ENCODE measurements at places on chromosomes 13 and 19.

- DNase-seq, result no peak
These were observed 38.0 kb downstream of the POSTN start for GRCh38 chr13:37560526-37560925.

- no peak for DNase-seq
These were observed 26.7 kb upstream of the TMEM255B start for GRCh38 chr13:113732176-113732960.

GRCh38 chr13:31444266-31444856, 244.6 kb downstream of the B3GLCT start:
- DNase-seq, result no peak

DNA sequence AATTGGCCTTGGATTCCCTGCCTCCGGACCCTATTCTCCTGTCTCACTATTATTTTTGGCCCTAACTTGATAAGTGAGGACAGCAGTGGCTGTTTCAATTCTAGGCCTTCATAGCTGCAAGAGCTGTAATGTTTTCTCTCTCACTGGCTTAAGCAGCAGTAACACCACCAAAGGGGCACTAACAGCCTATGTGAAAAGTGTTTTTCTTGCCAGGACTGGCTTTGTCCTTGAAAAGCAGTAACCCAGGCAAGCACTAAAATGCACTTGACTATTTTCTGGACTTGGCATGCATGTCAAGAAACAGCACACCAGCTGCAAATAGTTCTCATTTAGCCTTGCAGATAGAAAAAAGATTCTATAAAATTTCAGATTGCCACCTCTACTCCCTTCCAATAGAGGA, 9.3 kb upstream of the FBXL3 start:
- no peak for DNase-seq

GRCh38 chr13:52597676-52598075, 44.6 kb upstream of the HNRNPA1L2 start:
- no peak for DNase-seq

DNA sequence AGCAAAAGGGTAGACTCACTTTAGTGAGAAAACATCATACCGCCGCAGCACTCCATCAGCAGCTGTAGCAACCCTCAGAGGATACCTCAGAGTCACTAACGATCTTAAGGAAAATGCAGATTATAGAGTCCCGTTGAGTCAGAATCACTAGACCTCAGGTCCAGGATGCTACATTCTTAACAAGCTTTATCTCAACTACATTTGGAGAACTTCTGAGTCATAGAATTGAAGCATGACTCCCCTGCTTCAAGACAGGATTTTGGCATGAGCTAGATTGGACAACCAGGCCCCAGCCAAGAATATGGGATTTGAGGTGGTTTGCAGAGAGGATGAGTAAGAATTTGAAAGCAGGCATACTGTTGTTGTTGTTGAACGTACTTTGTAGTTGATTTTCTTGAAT, 118.9 kb upstream of the UBL3 start:
- no peak for DNase-seq

GRCh38 chr13:20848203-20848602, 54.3 kb downstream of the XPO4 start:
- no peak for DNase-seq

GRCh38 chr13:107076801-107077200, 508.9 kb upstream of the ARGLU1 start:
- DNase-seq, result no peak

DNA sequence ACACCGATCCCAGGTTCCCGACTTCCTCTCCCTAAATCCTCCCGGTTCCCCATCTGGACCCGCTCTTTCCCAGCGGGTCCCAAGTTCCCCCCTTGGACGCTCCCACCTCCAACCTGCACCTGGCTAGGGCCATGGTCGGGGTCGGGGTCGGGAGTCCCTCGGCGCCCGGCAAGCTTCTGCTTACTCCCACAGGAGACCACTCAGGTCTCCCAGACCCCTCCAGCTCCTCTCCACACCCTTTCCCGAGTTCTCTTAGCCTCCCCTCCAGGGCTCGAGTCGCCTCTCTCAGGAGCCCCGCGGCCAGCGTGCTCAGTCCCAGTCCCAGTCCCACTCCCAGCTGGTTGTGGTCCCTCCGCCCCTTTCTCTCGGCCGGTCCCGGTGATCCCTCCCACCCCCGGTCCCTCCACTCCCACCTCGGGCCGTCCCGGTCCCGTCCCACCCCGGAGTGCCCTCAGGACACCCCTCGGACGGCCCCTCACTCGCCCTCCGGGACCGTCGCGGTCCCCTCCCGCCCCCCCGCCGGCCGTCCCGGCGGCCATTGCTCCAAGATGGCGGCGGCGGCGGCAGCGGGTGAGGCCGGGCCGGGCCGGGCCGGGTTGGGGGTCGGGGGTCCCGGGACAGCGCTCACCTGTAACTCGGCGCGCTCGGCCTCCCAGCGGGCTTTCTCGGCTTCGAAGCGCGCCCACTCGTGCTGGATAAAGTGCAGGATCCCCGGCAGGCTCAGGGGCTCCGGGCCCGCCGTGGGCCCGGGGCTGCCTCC, at the start of gene FKRP:
TSS of gene FKRP (plus strand) at position 537 of the 760 bp plus-strand sequence. CDS start 9,394 bp downstream, outside the sequence.
- peak; percentile 24 for DNase-seq

GRCh38 chr13:93473441-93474270, 247.0 kb downstream of the GPC6 start:
- no peak for DNase-seq

DNA sequence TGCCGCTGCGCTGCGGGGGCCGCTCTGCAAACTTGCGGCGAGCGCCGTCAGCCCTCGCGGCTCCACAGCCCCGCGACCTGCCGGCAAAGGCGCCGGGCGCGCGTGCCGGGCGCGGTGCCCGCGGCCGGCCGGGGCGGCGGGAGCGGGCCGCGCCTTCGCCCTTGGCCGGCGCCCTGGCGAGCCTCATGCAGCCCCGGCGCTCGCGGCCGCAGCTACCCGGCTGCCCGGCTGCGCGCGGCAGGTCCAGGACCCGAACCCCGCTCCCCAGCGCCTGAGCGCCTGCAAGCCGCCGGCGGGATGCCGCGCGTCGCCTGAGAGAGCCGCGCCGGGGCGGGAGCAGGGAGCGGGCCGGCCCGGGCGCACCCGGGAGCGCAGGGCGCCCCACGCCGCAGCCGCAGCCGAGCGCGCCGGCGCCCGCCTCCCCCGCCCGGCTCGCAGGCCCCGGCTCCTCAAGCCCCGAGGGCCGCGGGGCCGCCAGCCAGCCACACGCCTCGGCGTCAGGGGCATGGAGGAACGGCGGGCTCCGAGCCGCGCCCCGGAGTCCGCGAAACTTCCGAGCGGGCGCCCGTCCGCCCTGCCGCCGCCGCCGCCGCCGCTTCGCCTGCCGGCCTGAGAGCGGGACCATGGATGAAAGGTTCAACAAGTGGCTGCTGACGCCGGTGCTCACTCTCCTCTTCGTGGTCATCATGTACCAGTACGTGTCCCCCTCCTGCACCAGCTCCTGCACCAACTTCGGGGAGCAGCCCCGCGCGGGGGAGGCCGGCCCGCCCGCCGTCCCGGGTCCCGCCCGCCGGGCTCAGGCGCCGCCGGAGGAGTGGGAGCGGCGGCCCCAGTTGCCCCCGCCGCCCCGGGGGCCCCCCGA, 564 bp downstream of the HS6ST3 start:
- no peak for DNase-seq

- DNase-seq, result no peak
These were observed 52.2 kb downstream of the WDFY2 start for GRCh38 chr13:51636349-51636890.

DNA sequence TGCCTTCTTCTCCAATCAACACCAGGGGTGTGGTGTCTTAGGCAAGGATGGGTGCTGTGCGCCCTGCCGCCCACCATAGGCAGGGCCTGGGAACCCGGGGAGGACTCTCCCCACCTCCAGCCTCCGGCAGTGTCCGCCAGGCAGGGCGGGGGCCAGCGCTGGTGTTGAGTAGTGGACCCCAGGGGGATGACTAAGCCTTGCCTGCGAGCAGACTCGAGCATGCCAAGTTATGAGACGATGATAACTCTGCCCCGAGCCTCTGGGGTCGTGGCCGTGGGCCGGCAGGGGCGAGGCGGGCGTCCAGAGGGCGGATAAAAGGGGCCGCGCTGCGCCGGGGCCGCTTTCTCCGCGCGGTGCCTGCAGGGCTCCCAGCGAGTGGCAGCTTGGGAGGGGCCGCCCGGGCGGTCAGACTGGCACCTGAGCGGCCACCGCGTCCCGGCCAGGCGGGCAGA, at the start of gene MEDAG:
TSS of gene MEDAG (plus strand) at position 340 of the 452 bp plus-strand sequence. CDS start 245 bp downstream, outside the sequence.
- DNase-seq, result no peak

- DNase-seq, result no peak
These were observed 121.8 kb downstream of the KCTD12 start for GRCh38 chr13:76764429-76764828.

- no peak for DNase-seq
These were observed 86.8 kb downstream of the UBL3 start for GRCh38 chr13:29763436-29764180.

GRCh38 chr13:66099825-66100224, 1130.3 kb downstream of the PCDH9 start:
- no peak for DNase-seq

DNA sequence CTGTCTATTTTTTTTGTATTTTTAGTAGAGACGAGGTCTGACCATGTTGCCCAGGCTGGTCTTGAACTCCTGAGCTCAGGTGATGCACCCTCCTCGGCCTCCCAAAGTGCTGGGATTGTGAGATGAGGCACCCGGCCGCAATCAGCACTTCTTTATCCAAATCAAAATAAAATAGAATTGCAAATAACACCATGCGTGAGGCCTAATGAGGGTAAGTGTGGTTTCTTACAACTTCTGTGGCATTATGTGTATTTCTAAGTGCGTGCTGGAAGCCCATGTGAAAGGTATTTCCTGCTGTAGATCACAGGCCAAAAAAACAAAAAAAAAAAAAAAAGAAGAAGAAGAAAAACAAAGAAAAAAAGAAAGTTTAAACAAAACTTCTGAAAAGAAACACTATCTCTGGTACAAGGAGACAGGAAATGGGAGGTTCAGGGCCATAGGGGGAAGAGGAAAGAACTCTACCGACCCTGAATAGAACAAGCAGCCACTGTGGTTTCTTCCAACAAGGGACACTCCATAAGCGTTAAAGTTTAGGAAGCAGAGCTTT, 3.0 kb upstream of the GRAMD1A start:
- no peak for DNase-seq

GRCh38 chr13:24086642-24087041, 73.9 kb upstream of the SPATA13 start:
- no peak for DNase-seq

GRCh38 chr13:113509989-113510388, 19.5 kb upstream of the DCUN1D2 start:
- DNase-seq, result no peak

GRCh38 chr19:30450100-30450499, 77.9 kb downstream of the ZNF536 start:
- no peak for DNase-seq

GRCh38 chr19:56993851-56994250, 125.9 kb upstream of the USP29 start:
- no peak for DNase-seq

DNA sequence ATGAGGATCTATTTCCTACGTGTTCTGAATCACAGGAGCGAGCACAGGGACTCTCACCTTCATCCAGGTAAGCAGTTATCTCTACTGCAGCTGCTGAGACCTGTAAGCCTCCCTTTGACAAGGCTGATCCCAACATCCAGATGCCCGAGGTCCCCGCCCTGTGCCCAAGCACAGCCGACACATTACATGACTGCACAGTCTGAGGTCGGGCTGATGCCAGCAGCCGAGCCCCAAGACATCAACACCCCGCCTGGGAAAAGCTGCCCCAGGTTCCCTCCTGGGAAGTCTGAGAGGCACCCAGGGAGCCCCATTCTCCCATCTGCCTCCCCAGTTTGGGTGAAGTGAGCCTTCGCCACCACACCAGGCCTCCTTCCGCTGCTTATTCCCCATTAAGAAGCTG, 95.9 kb downstream of the COL4A1 start:
- DNase-seq, result no peak

GRCh38 chr13:50715402-50716146, 127.9 kb downstream of the DLEU7 start:
- DNase-seq, result no peak

DNA sequence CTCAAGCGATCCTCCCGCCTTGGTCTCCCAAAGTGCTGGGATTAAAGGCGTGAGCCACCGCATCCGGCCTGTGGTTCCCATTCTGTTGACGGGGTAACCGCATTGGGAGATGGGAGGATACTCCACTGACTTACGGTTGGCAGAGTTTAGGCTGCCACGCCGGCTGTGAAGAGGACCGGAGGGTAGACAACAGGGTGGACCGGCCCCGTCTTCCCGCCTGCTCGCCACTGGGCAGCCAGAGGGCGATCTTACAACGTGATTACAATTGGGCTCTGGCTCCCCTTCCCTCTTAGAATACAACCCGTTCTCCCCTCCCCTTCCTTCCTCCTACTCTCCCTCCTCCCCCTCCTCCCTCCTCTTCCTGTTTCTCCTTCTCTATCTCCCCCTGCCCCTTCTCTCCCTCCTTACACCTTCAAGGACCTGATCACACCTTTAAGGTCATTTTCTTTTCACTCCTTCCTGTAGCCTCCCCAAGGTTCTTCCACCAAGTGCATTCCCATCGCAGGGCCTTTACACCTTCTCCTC, 957 bp upstream of the CCDC194 start:
- peak; percentile 53 for DNase-seq

GRCh38 chr19:35209646-35210045, 18.9 kb downstream of the FAM187B start:
- DNase-seq, result no peak

GRCh38 chr13:40476175-40476958, 190.1 kb downstream of the FOXO1 start:
- no peak for DNase-seq

DNA sequence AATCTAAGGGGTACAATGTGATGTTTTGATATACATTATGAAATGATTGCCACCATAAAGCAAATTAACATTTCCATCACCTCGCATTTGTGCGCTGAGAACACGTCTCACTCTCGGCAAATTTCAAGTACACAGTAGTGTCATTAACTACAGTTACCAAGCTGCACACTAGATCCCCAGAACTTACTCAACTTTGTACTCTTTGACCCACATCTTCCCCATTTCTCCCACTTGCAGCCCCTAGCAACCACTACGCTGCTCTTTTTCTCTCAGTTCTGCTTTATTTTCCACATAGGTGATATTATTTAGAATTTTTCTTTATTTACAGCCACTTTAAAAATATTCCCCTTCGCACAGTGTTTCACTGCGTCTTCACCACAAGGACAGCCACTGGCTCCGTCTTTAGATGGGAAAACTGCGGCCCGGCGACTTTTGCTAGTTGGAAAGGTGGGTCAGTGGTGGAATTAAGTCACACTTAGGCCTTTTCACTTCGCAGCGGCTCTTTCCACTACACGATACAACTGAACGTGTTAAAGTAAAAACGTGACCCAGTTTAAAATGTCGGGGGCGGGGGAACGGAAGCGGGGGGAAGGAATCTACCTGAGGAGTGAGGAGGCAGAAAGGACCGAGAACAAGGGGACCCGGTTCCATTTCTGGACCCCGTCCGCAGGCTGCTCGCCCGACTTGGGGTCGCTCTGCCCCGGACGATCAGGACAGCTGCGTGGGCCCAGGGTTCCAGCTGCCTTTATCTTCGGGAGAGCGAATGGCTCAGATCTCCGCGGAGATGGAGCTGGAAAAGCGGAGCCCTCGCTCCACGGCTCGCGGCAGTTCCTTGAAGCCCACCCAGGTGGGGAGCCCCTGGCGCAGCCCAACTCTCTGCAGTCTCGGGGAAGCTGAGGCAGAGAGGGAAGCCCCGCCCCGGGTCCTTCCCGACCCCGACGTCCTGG, 486.1 kb downstream of the UQCRFS1 start:
- DNase-seq, result no peak
